Spinal cord (tissue), 10 donors: ENCODE measurements at places on chromosomes 16 and 17.

GRCh38 chr16:21134053-21134452 lies 16.6 kb downstream of the DNAH3 start:
- DNase-seq: no peak

GRCh38 chr16:75099738-75100602 lies 16.6 kb downstream of the LDHD start:
- DNase-seq: no peak

DNA sequence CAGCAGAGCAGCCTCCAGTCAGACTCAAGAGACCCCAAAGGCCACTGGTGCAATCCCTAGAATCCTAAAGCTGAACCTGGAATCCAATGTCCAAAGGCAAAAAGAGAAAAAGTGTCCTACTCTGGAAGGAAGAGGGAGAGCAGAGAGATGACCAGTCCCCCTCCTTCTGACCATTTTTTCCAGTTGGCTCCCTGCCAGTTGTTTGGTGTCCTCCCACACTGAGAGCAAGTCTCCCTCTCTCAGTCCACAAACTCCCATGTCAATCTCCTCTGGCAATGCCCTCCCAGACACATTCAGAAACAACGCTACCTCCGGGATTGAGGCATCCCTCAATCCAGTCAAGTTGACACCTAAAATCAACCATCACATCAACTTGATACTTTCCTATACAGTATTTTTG lies 4.3 kb upstream of the CLEC19A start:
- DNase-seq: no peak

DNA sequence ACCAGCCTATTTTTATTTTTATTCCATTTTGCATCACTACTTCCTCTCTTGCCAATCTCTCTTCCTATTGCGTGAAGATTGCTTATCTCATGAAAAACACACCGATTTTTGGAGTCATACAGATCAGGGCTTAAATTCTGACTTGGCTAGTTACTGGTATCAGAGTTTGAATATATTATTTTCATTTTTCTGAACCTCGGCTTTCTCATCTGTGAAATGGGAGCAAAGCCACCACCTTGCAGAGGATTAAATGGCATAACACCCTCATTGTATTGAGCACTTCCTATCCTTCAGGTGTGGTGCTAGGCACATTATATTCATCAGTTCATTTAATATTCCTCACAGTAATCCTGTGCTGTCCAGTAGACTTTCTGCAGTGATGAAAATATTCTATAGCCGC lies 208.8 kb downstream of the HAPSTR1 start:
- no peak for DNase-seq

GRCh38 chr16:2339521-2340484 lies 725 bp downstream of the ABCA3 start:
- DNase-seq: peak; percentile 31

DNA sequence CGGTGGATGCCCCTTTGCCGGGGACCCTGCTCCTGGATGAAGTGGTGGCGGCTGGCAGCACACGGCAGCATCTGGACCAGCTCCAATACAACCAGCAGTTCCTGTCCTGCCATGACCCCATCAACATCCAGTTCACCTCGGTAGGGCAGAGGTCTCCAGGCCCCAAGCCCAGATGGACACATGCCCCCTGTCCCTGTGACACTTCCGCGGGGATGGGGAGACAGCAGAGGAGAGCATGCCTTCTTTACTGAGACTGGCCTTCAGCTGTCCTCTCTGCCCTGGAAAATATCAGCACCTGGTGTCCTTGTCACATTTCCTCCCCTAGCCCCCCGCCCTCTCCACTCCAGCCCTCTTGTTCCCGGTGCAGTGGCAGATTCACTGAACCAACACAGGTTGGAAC lies 6.2 kb downstream of the CHAD start:
- DNase-seq: no peak
